ENCODE measurements at places on chromosomes 4 and X.
A peak's percentile ranks its signal among the peaks of the same experiment; 100 is the strongest.

DNA sequence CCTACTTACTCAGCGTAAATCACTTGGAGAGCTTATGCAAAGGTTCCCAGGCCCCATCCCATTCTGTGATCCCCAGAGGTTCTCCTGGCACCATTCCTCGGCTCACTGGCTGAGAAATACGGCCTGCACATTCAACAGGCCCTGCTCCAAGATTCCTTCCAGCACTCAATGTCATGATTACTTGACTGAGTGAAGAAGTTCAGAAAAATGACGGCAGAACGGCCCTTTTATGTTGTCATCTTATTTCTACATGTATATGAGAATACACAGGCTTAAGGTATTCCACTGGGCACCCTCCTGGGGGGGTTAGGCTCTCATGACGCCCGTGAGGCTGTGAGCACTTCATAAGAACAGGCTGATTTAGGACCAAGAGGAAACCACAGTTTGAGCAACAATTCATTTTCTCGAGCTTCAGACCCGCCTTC lies 190.6 kb downstream of the NSUN7 start:
- H3K4me1 ChIP-seq: no peaks in the 10 kb centered on the region
- H3K4me3 ChIP-seq: no peak overlapping the region
- DNase-seq: no peak
- no peaks in the 10 kb centered on the region for H3K36me3 ChIP-seq

GRCh38 chr4:138174981-138175794 lies 67.0 kb downstream of the SLC7A11 start:
- H3K36me3 ChIP-seq: no peaks in the 10 kb centered on the region
- no peaks in the 10 kb centered on the region for H3K27me3 ChIP-seq
- H3K4me3 ChIP-seq: no peak overlapping the region
- DNase-seq: no peak
- H3K4me1 ChIP-seq: no peaks in the 10 kb centered on the region

DNA sequence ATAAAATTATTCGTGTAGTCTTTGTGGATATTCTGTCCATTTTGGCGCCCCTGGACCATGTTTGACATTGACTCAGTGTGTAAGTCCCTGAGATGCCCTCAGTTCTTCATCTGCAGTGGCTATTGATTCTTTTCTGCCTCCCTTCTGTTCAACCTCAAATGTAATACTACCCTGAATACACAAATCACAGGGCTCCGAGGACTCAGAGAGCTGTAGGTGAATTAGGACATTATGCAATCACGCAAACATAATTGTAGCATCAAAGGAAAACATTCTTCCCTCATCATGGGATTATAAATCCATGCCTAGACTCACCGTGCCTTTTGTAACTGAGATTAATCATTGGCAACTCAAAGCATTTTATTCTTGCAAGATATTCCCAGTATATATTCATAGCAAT lies 161.4 kb upstream of the PACRGL start:
- DNase-seq: no peak
- H3K27ac ChIP-seq: no peak overlapping the region
- no peaks in the 10 kb centered on the region for H3K4me1 ChIP-seq

- H3K4me3 ChIP-seq: no peak overlapping the region
- H3K27ac ChIP-seq: no peak overlapping the region
- peaks cover 27% of the 10 kb centered on the region for H3K27me3 ChIP-seq
- no peaks in the 10 kb centered on the region for H3K4me1 ChIP-seq
Observed at GRCh38 chr4:174111422-174111821, 172.0 kb downstream of the FBXO8 start.

DNA sequence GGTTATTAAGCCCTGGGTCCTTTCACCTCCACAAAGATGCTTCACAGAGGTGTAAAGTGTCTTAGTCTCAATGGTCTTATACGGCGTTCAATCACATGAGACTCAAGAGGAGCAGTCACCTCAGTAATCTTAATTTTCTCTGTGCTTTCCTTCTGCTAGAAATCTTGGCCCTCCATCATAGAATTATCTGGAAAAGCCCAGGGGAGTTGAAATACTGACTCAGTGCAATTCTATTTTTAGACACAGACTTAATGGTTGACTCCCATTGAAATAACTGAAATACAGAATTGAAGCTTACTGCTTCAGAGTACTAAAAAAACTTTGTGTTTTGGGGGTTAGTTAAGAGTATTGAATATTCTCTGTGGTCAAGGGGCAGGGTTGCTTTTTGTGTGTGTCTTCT lies 94.5 kb upstream of the IL15 start:
- no peak for DNase-seq
- no peak overlapping the region for H3K4me3 ChIP-seq
- H3K27me3 ChIP-seq: no peaks in the 10 kb centered on the region
- H3K4me1 ChIP-seq: no peaks in the 10 kb centered on the region
- no peak overlapping the region for H3K27ac ChIP-seq
- H3K36me3 ChIP-seq: no peaks in the 10 kb centered on the region

GRCh38 chr4:87895964-87896621 lies 63.3 kb downstream of the MEPE start:
- no peaks in the 10 kb centered on the region for H3K4me1 ChIP-seq
- peak; percentile 15 for DNase-seq
- no peaks in the 10 kb centered on the region for H3K36me3 ChIP-seq

GRCh38 chrX:65821721-65822496 lies 154.5 kb downstream of the MSN start:
- no peaks in the 10 kb centered on the region for H3K36me3 ChIP-seq
- no peaks in the 10 kb centered on the region for H3K4me1 ChIP-seq
- H3K4me3 ChIP-seq: peak overlapping the region; percentile 54
- H3K27me3 ChIP-seq: no peaks in the 10 kb centered on the region
- no peak overlapping the region for H3K27ac ChIP-seq

- no peak for DNase-seq
- no peaks in the 10 kb centered on the region for H3K27me3 ChIP-seq
- no peak overlapping the region for H3K4me3 ChIP-seq
- H3K4me1 ChIP-seq: no peaks in the 10 kb centered on the region
- no peak overlapping the region for H3K27ac ChIP-seq
- H3K36me3 ChIP-seq: no peaks in the 10 kb centered on the region
Observed at GRCh38 chrX:148448686-148449085, 51.7 kb upstream of the AFF2 start.

DNA sequence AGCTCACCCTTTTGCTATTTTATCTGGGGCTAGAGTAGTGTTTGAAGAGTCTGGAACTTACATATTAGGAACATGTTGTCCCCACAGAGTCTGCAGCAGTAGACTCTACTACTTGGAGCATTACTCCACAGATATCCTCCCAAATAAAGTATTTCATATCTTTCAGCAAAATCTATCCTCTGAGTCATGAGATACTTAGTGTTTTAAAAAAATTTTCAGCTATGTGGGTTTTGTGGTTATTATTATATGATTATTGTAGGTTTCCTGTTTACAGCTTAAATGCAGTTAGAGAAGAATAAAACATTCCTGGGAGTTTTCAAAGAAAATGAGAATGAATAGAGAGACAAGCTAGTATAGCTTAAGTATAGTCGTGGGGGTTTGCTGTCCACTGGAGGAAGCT lies 30.9 kb downstream of the PAGE2 start:
- no peak overlapping the region for H3K27ac ChIP-seq
- H3K4me3 ChIP-seq: no peak overlapping the region
- no peaks in the 10 kb centered on the region for H3K27me3 ChIP-seq
- no peak for DNase-seq
- H3K36me3 ChIP-seq: no peaks in the 10 kb centered on the region
- H3K4me1 ChIP-seq: peaks cover 12% of the 10 kb centered on the region

DNA sequence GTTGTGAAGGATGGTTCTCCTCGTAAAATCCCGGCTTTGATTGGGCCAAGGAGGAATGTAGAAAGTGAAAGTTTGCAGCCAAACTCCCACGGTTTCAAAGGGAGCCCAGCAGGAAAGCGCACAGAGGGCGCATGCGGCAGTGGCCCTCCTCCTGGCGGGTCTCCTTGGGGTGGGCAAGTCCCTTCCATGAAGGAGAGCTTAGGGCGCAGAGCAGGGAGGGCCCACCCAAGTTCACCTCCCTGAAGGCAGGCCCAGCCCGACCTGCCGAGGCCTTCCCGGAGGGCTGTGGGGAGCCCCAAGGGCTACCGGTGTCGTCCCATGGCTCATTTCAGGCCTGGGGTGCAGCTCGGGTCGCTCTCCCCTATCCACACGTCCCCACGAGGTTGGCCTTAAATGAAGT lies 2.0 kb downstream of the PDZD4 start:
- no peaks in the 10 kb centered on the region for H3K27me3 ChIP-seq
- H3K4me1 ChIP-seq: peaks cover 39% of the 10 kb centered on the region
- H3K27ac ChIP-seq: no peak overlapping the region
- DNase-seq: no peak
- no peaks in the 10 kb centered on the region for H3K36me3 ChIP-seq
- H3K4me3 ChIP-seq: no peak overlapping the region

DNA sequence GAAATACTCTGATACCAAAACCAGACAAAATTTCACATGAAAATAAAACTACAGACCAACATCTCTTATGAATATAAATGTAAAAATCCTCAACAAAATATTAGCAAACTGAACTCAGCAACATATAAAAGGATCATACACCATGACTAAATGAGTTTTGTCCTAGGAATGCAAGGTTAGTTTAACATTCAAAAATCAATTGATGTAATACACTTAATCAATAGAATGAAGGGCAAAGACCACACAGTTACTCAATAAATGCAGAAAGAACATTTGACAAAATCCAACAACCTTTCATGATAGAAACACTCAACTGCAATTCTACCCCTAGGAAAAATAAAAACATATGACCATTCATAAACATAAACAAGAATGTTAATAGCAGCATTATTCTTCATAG lies 50.2 kb upstream of the DCTD start:
- H3K36me3 ChIP-seq: no peaks in the 10 kb centered on the region
- H3K4me1 ChIP-seq: no peaks in the 10 kb centered on the region
- H3K27me3 ChIP-seq: peaks cover 13% of the 10 kb centered on the region
- no peak overlapping the region for H3K27ac ChIP-seq
- H3K4me3 ChIP-seq: no peak overlapping the region

- no peaks in the 10 kb centered on the region for H3K27me3 ChIP-seq
- no peak overlapping the region for H3K27ac ChIP-seq
- no peak overlapping the region for H3K4me3 ChIP-seq
- DNase-seq: no peak
- H3K36me3 ChIP-seq: no peaks in the 10 kb centered on the region
Observed at GRCh38 chrX:2514131-2514530, 13.4 kb upstream of the DHRSX start.

DNA sequence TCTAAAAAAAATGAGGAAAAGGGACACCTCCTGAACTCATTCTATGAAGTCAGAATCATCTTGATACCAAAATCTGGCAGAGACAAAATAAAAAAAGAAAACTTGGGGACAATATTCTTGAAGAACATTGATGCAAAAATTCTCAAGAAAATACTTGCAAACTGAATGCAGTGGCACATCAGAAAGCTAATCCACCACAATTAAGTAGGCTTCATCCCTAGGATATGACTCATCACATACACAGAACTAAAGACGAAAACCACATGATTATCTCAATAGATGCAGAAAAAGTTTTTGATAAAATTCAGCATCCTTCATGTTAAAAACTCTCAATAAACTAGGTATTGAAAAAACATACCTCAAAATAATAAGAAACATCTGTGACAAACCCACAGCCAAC lies 98.3 kb downstream of the FAM47B start:
- H3K4me1 ChIP-seq: no peaks in the 10 kb centered on the region
- H3K36me3 ChIP-seq: no peaks in the 10 kb centered on the region
- no peak overlapping the region for H3K4me3 ChIP-seq
- no peaks in the 10 kb centered on the region for H3K27me3 ChIP-seq

GRCh38 chr4:5143940-5144339 lies 92.7 kb downstream of the STK32B start:
- no peak overlapping the region for H3K4me3 ChIP-seq
- H3K27ac ChIP-seq: no peak overlapping the region
- no peaks in the 10 kb centered on the region for H3K4me1 ChIP-seq
- DNase-seq: no peak

DNA sequence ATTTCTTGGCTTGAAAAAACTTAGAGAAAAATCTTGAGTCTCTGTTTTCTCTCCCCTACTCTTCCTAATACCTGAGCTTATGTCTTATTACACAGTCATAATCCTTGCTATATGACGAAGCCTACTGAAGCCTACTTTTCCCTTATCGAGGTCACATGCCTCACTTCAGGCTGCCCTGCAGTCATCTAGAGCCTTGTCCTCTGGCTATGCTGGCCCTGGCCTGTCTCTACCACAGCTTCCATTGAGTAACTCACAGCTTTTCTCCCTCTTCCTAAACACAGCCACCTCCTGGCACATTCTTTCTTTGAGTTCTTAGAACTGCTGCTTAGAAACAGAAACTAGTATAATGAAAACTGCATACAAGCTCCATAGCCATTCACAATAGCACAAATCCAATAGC lies 1698.3 kb downstream of the STIM2 start:
- DNase-seq: no peak
- no peaks in the 10 kb centered on the region for H3K4me1 ChIP-seq
- H3K27ac ChIP-seq: no peak overlapping the region
- H3K4me3 ChIP-seq: no peak overlapping the region

DNA sequence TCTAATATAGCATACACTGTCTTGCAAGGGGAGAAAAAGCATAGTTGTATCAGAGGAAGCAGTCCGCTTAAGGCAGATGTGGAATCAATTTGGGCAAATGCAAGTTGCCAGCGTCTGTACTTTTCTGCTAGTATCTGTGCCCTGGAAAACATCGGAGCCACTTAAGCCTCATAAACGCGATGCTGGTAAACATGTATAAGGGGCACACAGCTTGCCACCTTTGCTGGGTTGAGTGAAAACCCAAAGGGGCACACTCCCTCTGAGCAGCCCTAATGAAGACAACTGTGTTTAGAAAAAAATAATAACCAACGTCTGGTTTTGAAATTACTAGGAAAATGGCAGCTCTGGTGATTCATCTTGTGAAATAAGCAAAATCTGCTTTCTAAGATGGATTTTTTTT lies 24.3 kb downstream of the SMIM20 start:
- no peak overlapping the region for H3K27ac ChIP-seq
- H3K36me3 ChIP-seq: no peaks in the 10 kb centered on the region
- no peaks in the 10 kb centered on the region for H3K27me3 ChIP-seq
- no peak for DNase-seq

GRCh38 chrX:83934220-83934619 lies 73.3 kb downstream of the CYLC1 start:
- H3K27ac ChIP-seq: no peak overlapping the region
- H3K27me3 ChIP-seq: no peaks in the 10 kb centered on the region
- H3K4me3 ChIP-seq: no peak overlapping the region

- H3K36me3 ChIP-seq: no peaks in the 10 kb centered on the region
- H3K27ac ChIP-seq: no peak overlapping the region
- no peak for DNase-seq
- peaks cover 3% of the 10 kb centered on the region for H3K4me1 ChIP-seq
Observed at GRCh38 chr4:186726426-186727168, 2.9 kb upstream of the FAT1 start.

DNA sequence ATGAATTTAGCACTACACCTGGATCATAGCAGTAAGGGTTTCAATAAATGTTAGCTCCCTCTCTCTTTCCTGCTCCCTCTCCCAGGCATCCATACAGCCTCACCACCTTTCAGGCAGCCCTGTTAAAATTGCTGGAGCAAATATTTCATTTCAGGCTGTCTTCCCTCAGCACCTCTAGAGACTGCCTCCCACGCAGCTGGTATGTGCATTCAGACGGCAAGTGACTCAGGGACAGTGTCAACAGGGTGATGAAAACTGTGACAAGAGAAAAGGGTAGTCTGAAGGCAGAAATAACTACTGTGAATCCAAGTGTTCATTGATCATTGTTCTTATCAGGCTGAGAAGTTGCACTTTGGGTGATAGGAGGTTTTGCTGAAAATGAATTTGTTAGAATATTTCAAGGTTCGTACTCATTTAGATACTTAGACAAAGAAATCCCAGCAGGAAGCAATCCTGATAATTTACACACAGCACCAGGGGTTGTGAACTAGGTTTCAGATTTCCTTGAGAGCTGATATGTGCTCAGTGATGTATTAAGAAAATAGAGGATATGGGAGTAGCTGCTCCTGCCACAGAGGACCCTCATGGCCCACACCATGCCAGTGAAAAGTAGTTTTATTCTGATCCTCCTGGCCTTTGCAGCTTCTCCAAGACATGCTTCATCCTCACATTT lies 424.2 kb downstream of the FGF13 start:
- no peaks in the 10 kb centered on the region for H3K4me1 ChIP-seq
- no peaks in the 10 kb centered on the region for H3K27me3 ChIP-seq
- no peak overlapping the region for H3K27ac ChIP-seq
- H3K36me3 ChIP-seq: no peaks in the 10 kb centered on the region
